ENCODE measurements at places on chromosomes 2 and 18.
A peak's percentile ranks its signal among the peaks of the same experiment; 100 is the strongest.

DNA sequence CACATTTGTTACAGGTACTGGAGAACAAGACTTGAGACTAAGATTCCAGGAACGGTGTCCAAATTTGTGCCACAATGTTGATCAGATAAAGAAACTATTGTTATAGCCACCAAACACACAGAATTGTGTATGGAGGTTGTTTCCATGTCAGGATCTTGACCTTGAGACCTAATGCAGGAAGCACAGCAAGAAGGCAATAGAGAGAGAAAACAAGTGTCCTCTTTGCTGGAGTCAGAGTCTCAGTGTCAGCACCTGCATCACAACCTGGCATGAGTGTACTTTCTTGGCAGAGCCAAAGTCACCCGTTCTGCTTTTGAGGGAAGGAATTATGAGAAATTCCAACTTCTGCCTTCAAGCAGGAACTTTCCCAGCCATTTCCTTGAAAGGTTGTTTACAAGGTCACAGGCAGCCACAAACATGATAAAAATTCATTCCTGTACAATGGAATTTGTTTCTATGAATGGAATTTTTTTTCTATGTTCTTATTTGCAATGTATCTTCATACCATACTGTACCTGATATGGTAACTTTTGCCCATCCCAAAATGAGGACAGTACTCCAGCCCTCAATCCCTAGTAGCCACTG is 118.4 kb downstream of the PKP4 start:
- DNase-seq, result no peak

GRCh38 chr2:208491641-208492040 is 85.0 kb downstream of the PTH2R start:
- no peak for DNase-seq

GRCh38 chr2:74779265-74779558 is 54.7 kb upstream of the HK2 start:
- peak; percentile 36 for DNase-seq

- DNase-seq, result no peak
Observed at GRCh38 chr2:39779927-39780326, 869 bp upstream of the THUMPD2 start.

DNA sequence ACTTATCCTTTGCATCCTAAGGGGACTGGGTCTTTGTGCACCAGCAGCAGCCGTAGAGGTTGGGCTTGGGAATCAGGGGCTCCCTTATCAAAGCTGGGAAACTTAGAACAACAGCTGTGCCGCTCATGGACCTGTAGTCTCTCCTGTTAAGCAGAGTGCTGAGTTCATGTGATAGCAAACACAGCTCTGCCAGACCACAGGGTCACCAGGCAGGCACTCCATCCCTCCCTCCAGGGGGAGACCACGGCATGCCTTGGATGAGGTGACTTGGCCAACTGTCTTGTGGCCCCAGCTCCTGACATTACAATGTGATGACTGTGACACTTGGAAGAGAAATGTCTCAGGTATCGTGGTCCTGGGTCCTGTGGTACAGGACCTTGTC is 60.0 kb downstream of the DGKD start:
- no peak for DNase-seq

DNA sequence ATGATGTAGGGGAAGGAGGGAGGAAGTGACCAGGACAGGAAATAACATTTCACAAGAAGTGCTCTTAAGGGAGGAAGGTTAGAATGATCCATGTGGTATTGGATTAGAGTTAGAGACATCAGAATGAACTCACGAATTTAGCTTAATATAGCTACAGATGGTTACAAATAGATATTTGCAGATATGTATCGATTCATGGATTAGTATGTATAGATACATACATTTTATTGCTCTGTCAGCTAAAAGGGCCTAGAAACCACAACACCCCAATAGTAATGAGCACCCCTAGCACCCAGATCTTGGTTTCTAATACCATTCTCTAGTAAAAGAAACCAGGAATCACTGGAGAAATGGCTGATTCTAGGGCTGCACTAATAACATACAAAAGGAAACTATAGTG is 59.6 kb upstream of the LTBP1 start:
- no peak for DNase-seq

- no peak for DNase-seq
Observed at GRCh38 chr2:207617011-207617671, 8.1 kb downstream of the METTL21A start.

GRCh38 chr2:203799908-203800307 is 67.7 kb upstream of the CTLA4 start:
- DNase-seq, result no peak

GRCh38 chr18:78726326-78727056 is 253.1 kb upstream of the SALL3 start:
- DNase-seq, result no peak

DNA sequence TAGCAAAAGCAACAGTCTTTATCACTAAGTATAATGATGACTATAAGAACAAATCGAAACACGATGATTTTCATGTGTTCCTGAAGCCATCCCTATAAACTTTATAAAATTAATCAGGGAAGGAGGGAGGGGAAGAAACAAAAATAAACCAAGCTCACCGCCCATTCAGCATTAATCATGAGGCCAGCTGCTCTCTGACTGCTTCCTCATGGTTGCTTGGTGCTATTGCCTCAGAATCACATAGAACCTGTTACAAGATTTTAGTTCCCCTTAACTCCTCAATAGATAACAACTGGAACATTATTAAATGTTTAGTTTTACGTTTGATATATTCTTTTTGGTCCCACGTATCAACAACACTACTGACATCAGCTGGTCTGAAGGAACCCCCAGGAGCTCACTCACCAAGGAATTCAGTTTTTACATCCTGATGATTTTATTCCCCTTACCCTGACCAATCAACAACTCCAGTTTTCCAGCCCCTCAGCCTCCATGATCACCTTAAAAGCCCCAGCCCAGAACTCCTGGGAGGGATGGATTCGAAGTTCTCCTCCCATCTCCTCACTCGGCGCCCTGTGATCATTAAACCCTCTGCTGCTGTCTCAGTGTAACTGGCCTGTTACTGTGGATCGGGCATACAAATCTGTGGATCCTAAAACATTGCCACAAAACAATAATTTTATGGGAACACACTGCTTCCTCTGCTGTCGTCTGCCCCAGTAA is 10.6 kb upstream of the HNRNPLL start:
- no peak for DNase-seq

DNA sequence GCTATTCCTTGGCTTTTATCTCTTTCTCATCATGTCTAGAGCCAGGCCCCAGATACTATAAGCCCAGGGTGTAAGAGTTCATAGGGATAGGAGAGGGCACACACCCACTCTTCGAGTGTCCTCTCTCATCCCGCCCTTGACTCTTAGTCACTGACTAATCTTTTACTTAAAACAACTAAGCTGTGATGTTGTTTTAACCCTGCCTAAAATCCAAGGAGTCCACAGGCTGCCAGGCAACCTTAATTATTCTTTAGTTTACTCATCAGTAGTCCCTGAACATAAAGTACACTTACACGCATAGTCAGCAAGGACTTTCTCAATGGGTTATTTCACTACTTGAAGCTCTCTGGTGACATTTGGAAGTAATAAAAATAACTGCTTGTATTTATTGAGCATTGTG is 28.4 kb downstream of the GREB1L start:
- no peak for DNase-seq

- DNase-seq, result no peak
Observed at GRCh38 chr2:96715658-96716057, 24.2 kb downstream of the LMAN2L start.

DNA sequence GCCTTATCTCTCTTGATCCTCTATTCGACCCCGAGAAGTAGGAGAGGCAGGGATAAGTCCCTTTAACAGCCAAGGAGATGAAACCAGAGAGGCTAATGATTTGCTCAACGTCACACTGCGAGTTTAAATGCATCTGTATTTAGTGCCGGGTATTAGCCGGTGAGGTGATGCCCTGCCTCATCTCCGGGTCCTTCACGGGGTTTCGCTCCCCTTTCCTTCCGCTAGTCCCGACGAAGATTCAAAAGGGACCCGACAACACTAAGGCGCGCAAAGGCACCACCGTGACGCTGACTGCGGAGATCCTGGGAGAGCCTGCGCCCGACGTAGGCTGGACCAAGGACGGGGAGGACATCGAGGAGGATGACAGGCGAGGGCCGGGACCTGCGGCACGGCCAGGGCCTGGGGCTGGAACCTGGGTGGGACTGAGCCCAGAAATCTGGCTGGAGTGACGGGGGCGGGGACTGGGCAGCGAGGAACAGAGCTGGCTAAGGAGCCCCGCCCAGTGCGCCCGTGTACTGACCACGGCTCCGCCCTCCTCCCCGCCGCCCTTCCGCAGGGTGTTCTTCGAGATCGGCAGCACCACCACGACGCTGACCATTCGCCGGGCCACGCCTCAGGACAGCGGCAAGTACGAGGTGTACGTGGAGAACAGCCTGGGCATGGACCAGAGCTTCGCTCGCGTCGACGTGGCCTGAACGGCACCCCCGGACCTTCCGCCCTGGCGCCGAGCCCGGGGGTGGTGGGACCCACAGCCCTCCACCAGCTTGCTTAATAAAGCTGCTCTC is 1.0 kb upstream of the GMPPA start:
- DNase-seq, result peak; percentile 38

DNA sequence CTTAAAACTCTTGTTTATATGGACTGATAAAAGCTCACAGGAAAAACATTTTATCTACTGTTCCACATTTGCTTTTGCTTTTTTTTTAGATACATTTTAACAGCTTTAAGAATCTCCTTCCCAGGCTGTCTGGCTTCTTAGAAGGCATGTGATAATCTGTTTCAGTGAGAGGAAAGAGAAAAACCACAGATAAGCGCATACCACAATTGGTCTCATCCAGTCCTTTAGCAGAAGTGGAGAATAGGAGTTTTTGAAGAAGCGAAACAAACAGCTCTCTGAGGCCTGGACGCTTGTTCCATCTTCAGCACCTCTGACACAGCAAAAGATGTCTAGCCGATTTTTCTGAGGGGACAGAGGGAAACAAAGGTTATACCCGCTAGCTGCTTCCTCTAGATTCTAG is 37.6 kb downstream of the RMC1 start:
- DNase-seq, result no peak

DNA sequence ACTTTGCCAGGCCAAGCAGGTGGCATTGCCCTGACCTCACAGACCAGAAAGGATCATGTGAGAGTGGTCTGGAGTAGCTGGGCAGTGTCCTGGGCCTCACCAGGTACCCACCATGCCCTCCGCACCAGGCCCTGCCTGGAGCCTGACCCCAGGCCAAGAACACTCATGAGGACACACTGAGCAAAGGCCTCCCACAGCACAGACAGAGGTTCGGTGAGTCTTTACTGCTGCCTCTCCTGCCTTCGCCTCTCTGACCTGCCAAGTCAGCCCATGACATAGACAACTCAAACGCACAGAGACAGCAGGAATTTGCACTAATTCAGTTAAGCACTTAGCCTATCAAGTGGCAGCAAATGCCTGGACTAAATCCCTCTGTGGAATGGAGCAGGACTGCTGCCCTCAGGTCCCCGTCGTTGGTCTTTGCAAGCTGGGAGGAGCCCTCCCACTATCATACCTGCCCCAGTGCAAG is 62.5 kb downstream of the RHOB start:
- no peak for DNase-seq

DNA sequence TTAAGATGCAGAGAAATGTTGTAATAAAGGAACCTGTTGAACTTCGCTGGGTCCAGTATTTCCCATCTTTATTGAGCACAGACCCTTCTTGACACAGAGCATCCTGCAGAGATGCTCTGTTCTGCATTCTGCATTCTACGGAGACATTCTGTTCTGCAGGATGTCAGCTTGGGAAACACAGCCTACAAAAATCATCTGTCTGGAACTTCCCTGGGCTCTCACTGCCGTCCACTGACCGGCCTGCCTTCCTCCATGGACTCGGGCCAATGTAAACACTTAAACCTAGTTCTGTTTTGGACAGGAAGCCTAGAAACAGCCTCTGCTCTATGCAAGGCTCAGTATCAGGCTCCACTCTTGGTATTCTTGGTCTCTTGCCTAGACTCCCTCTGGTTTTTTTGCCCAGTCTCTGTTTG is 90.0 kb upstream of the PPP1CB start:
- DNase-seq, result no peak

DNA sequence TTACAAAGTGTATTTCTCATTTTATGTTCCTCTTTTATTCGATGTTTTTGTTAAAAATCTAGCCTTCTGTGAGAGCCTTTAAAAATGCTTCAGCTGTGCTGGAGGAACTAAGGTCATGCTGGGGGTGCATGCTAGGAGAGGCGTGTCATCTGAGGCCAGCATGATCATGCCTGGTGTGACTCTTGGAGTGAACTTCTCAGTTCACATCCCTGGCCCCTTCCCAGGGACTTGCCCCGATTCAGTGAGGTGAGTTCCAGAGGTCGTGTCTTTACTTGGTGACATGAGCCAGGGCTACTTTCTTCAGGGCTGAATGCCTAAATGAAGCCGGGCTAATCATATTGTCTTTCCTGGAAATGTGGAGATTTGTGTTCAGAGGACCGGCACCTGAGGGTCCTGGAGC is 264.9 kb downstream of the MREG start:
- no peak for DNase-seq

- DNase-seq, result no peak
Observed at GRCh38 chr18:76051396-76052226, 443.4 kb downstream of the ZNF516 start.

GRCh38 chr2:43592443-43592842 is 3.4 kb downstream of the THADA start:
- no peak for DNase-seq

DNA sequence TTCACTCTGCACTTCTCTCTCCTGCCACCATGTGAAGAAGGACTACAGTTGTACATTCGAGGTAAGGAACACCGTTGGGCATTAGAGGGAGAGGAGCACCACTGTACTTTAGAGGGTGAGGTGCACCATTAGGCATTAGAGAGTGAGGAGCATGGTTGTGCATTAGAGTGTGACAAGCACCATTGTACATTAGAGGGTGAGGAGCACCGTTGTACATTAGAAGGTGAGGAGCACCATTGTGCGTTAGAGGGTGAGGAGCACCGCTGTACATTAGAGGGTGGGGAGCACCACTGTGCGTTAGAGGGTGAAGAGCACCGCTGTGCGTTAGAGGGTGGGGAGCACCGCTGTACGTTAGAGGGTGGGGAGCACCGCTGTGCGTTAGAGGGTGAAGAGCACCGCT is 20.8 kb upstream of the AGXT start:
- no peak for DNase-seq

DNA sequence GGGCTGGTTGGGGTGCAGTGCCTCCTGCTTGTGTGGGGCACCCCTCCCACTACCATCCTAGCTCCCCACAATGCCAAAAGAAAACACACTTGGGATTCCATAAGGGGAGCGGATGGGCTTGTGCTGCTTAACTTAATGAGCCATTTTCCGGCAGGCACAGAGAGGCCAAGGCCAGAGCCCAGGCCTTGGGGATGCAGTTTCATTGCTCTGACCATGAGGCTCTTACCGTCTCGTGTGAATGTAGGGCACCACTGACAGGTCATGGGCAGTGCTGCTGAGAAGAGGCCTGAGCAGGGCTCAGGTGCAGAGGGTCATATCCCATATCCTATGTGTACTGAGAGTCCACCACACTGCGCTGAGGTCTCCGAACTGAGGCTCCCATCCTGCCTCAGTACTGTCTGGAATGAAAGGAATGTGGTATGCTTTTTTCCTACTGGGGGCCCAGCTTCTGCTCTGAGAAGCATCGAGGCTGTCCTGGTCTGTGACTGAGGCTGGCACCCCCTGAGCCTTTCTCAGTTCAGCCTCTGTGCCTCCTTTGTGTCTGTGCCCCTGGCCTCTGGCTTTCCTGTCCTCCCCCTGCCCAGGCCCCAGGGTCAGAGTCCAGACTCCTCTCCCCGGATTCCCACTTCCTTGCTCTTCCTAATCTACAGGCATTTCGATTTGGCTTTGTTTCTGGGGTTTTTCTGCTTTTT is 45.2 kb upstream of the MAPRE3 start:
- no peak for DNase-seq

GRCh38 chr2:215606219-215606618 is 170.4 kb upstream of the FN1 start:
- no peak for DNase-seq

- DNase-seq, result no peak
Observed at GRCh38 chr18:21912339-21913239, 172.0 kb downstream of the MIB1 start.
